ENCODE measurements at places on chromosomes 1 and 21.

DNA sequence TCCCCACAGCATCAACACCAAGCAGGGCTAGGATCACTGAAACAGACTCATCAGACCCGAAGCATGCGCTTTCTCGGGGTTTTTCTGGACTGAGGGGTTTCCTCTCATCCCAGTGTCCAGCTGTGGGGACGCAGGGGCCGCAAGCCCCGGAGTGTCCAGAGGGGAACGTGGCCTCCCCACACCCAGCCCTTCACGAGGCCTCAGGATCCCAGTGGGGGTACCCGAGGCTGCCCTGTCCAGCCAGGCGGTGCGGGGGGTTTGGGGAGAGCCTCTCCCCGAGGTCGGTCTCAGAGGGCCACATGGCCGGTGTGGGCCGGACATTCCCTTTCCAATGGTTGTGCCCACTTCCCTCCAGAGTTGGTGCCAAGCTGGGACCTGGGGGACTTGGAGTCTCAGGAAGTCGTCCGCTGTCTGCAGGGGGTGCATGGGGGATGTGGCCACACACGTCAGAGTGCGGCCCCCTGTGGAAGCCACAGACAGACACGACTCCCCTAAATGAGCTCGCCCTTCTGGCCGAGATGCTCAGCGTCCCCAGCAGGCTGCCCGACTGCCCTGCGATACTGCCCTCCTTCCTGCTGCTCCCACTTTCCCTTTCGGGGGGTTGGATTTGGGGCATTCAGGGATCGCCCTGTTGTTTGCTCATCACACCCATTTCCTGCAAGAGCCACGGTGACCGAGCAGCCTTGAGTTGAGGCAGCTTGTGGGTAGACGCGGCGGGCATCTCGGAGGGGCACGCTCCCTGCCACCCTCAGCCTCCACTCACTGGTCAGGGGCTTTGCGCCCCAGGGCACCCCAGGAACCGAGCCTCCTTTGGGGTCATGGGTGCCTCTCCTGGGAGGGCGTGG lies 4.1 kb downstream of the COL6A1 start:
- DNase-seq, result no peak

DNA sequence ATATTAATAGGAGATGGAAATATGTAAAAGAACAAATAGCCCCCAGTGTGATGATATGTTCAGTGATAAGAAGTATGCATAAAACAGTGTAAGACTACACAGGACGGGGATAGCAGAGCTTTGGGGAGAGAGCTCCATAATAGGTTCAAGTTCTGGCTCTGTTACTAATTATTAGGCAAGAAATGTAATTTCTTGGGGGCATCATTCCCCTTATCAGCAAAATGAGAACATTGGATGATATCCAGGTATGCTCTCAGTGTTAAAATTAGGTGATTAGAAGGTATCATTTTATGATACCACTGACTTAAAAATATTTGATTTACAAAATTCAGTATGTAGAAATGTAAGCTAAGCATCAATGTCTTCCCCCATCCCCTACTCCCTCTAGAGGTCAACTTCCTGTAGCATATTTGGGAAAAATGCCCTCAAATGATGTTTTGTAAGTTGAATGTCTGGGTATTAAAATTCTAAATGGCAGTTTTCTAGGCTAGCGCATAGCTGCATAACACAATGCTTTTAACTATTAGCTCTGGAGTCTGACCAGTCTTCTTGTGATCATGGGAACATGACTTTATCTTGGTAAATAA lies 585.7 kb upstream of the CAMK1G start:
- no peak for DNase-seq

DNA sequence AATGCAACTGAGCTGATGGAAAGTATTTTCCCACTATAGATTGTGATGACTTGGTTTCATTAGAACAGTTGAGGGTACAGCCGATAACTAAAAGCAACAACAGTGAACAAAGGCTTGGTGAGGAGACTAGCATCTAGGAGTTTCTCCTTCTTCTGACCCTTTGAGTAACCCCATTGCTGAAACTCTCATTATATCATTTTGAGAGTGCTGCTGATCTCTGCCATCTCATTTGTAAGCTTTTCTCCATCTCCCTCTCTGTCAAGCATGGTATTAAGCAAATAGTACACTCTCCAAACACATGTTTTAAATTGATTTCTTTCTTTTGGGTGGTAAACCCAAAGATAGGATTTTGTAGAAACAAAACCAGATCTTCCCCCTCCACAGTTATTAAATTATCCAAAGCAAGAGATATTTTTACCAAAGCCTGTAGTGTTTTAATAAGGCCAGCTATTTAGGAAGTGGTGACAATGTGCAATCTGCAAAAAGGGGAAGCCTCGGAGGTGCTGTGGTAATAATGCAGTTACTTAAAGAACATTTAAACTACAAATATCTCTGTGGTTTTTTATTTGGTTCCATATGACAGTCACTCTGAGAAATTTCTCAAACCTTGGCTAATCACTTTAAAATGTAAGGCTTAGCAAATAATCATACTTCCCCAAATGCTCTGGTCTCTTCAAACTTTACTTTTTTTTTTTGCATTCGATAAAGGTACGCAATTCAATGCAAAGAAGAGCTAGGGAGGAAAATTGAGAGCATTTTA lies 287.5 kb downstream of the HLX start:
- DNase-seq, result no peak

- no peak for DNase-seq
Measured at GRCh38 chr1:53636621-53637171, 102.3 kb downstream of the GLIS1 start.

- DNase-seq, result no peak
Measured at GRCh38 chr1:186996816-186997215, 168.1 kb downstream of the PLA2G4A start.

- no peak for DNase-seq
Measured at GRCh38 chr1:70767377-70767776, 280.2 kb downstream of the PTGER3 start.

GRCh38 chr1:31151402-31151801 lies 85.9 kb upstream of the PUM1 start:
- no peak for DNase-seq

- no peak for DNase-seq
Measured at GRCh38 chr1:33494929-33495328, 22.5 kb downstream of the ZSCAN20 start.

GRCh38 chr1:156368889-156369684 lies at the start of gene RHBG:
TSS of gene RHBG (plus strand) at chr1:156369211. CDS start at chr1:156369250, 39 bp downstream.
- no peak for DNase-seq

DNA sequence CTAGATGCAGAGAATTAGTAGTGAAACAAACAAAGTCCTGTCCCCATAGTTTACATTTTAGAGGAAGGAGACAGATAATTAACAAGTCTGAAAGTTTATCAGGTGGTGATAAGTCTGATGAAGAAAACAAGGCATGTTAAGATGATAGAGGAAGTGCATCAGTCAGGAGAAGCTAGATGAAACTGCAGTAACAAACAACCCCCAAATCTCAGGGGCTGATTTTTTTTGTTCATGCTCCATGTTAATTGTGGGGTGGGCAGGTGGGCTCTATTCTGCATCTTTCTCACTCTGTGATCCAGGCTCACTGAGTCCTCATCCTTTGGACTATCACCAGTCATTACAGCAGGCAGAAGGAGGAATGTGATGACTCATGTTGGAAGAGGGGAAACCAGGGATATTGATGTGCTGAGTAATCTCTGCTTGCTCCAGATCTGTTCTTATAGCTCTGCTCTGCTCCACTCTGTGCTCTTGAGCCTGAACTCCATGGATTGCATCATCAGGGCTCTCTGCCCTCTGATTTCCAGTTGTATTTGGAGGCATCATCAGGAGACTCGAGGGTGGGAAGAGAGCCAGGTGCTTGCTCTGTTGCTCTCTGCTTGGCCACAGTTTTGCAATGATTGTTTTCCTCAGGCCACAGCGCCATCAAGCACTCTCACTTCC lies 166.9 kb downstream of the IER5 start:
- no peak for DNase-seq

- no peak for DNase-seq
Measured at GRCh38 chr1:193555662-193556441, 369.4 kb upstream of the B3GALT2 start.

DNA sequence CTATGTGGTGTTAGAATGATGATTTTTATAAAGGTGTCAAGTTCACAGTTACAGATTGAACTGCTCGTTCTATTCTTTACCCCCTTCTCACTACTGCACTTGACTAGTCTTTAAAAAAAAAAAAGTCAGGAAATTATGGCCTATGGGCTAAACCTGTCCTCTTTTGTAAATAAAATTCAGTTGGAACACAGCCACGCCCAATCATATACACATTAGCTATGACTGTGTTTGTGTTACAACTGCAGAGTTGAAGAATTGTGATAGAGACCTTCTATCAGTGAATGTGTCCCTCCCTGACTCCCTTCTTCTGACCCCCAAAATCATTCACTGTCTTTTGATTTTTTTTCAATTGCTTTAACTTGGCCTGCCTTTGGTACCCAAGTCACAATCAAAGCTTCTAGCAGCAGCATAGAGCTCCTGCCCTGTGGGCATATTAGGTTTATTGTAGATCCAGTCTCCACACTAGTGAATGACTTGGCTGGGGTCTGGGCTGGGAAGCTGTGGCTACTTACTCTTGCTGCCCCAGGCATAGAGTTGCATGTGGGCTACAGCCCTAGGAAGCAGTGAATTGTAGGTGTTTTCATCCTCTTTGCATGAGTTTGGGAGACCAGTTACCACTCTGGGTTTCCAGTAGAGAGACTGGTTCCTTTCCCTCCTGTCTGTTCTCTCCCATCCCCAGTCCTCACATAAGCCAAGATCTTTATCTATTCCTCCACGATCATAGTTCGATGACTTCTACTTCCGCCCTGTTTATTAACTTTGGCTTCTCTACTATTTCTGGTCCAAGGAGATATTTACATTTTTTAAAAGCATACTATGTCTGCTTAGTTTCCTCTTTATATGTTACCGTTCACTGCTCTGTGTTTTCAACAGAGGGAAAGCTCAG lies 249.9 kb downstream of the FMN2 start:
- no peak for DNase-seq

DNA sequence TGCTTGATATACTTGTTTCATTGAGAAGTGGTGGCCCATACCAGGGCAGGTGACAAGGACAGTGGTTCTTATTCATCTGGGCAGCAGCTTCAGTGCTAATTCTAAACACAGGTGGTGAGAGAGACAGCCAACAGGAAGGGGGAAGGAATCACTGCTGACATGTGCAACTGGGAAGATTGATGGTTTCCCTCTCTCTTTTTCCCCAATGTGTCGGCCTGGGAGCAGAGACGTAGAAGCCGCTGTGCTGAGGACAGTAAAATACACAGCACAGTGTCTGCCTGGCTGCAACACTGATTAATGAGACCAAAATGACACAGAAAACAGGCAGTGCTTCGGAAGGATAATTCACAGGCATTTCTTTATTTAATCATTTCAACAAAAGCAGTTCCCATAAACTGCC lies 48.8 kb downstream of the WARS2 start:
- DNase-seq, result no peak

DNA sequence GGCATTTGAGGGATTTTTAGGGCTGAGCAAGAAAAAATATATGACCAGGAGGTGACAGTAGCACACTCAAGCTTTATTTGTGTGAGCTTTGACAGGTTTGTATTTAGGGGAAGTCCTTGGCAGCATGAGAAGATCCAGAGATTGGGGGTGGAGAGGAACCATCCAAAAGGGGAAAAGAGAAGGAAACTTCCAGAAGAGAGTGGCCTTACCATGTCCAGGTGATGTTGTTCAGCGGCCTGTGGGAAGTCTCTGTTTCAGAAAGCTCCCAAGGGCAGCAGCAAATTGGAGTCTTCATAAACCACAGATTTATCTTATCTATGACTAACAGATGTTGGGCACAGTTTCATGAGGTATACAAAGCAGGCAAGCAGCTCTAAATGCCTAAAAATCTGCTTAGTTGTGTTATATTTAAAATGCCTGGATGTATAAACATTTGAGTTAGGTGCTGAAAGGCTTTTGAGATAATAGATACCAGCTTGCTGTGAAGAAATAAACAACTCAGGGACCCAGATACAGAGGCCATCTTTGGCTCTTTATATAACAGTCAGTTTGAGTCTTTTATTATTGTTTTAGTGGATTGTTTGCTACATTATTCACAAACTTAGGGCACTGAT lies 21.2 kb upstream of the ADAR start:
- DNase-seq, result no peak

DNA sequence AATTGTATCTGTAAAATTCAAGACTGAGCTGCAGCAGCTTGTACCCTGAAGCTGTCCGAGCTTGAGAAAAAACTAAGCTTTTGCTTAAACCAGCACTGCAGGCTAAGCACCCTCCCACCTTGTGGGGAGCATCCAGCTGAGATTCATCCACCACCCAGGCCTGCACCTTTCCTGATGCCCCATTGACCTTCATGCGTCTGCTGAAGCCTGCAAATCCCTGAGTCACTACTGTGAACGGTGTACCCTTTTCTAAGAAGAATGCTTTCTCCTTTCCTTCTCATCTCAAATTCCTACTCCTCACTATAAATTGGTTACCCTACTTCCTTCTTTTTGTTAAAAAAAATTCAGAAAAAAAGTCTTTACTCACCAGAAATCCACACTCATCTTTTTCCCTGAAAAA lies 90.9 kb upstream of the RGS18 start:
- no peak for DNase-seq

DNA sequence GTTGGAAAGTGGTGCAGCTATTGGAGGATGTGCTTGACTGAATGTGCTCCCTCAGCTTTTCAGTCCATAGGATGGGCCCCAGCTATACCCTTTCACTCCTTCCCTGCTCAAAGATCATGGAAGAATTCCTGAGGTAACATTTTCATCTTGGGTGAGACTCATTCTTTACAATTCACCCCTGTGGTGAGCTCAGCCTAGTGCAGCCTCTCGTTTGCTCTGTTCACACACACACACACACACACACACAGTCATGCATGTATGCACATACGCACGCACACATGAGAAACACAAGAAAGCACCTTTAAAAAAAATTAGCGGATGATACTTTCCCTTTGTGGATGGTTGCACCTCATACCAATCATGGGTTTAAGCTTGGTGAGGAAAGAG lies 25.8 kb downstream of the CCN1 start:
- no peak for DNase-seq

- no peak for DNase-seq
Measured at GRCh38 chr1:107142666-107143065, 1.8 kb downstream of the NTNG1 start.

DNA sequence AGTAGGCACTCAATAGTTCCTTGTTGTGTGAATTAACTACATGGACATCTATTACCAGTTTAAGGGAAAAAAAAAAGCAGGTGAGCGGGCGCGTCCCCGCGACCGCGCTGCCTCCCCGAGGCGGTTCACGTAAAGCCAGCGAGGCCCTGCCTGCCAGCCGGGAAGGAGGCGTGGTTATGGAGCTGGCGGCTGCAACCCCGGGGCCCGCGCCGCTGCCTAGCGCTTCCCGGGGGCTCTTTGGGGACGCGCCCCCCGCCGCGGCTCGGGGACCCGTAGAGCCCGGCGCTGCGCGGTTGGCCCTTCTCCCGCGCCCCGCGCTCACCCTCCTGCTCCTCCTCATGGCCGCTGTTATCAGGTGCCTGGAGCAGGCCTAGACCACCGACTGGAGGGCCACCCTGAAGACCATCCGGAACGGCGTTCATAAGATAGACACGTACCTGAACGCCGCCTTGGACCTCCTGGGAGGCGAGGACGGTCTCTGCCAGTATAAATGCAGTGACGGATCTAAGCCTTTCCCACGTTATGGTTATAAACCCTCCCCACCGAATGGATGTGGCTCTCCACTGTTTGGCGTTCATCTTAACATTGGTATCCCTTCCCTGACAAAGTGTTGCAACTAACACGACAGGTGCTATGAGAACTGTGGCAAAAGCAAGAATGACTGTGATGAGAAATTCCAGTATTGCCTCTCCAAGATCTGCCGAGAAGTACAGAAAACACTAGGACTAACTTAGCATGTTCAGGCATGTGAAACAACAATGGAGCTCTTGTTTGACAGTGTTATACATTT lies 2.6 kb upstream of the CC2D1B start:
- peak; percentile 38 for DNase-seq

All from activated CD4-positive, CD25-positive, alpha-beta regulatory T cell (primary cell).